ENCODE measurements at places on chromosomes 6 and 20.

DNA sequence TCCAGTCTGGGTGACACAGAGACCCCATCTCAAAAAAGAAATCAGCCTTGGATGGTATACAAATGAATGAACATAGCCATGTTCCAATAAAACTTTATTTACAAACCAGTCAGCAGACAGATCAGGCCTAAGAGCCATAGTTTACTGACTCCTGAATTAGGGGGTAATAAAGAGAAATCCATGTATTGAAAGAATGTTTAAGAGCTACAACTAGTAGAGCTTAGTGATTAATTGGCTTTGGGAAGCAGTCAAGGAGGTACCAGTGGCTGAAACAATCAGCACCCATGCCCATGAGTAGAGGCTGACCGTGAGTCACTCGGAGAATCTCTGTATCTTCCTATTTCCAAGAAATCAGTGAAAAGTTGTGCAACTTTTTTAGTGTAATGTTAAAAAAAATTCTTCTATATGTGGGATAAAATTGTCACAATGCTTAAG lies 223.6 kb upstream of the RREB1 start:
- DNase-seq = no peak

DNA sequence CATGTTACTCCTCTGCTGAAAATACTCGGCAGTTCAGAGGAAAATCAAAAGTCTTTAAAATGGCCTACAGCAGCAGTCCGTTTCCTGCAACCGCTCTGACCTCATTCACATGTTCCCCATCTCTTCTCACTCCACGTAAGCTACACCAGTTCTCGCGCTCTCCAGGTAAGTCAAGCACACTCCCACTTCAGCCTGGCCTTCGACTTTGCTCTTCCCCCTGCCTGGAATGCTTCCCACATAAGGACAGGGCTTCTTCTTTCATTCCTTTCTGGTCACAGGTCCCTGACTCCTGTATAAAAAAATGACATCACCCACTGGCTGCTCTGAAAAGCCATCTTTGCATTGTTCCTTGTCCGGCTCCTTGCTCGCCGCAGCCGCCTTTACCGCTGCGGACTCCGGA lies 42.7 kb downstream of the MGME1 start:
- DNase-seq = no peak

- DNase-seq = no peak
Measured at GRCh38 chr20:10632721-10633509, 40.9 kb downstream of the JAG1 start.

- no peak for DNase-seq
Measured at GRCh38 chr6:20575704-20576451, 41.6 kb downstream of the CDKAL1 start.

GRCh38 chr6:47567586-47567985 lies 90.0 kb downstream of the CD2AP start:
- no peak for DNase-seq

DNA sequence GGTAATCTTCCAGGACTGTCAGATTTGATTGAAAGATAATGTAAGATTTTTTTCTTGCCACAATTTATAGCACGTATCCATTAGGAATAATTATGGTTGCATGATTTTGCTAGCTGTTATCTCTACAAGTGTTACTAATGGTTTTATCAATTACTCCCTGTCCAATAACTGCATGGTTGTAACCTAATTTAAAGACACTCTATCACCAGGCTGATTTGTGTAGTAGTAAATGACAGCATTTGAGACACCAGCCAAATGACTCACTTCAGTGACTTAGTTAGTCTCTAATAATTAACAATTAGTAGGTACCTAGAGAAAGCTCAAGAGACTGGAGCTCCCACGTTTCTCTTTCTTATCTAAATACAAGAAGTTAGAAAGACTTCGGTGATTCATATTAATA lies 453.8 kb upstream of the POU3F2 start:
- no peak for DNase-seq

- no peak for DNase-seq
Measured at GRCh38 chr6:93417421-93418013, 1.8 kb downstream of the EPHA7 start.

DNA sequence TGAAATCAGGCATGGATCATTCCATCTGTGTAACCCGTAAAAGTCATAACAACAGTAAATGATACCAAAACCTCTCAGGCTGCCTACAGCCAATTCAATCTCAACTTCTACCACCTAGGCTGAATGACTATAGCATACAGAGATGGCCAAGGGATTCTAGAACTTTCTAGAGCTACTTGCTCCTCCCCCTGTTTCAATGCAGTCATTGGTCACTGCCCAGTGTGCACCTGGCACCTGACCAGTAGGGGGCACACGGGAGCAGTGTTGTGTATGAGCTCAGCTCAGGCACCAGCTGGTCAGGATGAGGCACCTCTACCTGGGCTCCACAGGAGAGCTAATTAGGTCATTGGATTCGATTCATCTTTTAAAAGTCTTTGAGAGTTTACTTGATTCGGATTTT lies 86.2 kb downstream of the PLEKHG1 start:
- peak; percentile 17 for DNase-seq

GRCh38 chr6:160137989-160138835 lies 16.6 kb downstream of the SLC22A1 start:
- peak; percentile 64 for DNase-seq

DNA sequence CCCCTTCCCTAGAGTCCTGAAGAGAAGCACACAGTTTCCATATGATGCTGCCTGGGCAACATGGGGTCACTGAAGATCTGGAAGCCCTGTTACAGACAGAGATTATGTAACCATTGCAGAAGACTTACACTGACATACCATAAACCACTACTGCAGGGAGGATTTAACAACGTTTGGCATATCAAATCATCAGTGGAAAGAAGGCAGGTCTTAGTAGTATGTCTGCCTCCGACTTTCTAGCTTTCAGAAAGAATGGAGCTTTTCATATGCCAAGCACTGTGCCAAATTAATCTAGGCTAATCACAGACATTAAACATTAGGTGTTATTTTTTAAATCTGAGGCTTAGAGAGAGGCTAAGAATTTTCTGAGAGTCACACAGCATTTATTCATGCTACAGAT lies 144.3 kb downstream of the ADGRB3 start:
- no peak for DNase-seq

- peak; percentile 23 for DNase-seq
Measured at GRCh38 chr6:193773-194310, 98.4 kb upstream of the DUSP22 start.

GRCh38 chr20:25544734-25545133 lies 40.6 kb downstream of the NINL start:
- no peak for DNase-seq

Data from effector memory CD8-positive, alpha-beta T cell (primary cell).